ENCODE measurements at places on chromosomes 2 and 18.

GRCh38 chr2:10753156-10753555 lies 31.7 kb downstream of the ATP6V1C2 start:
- no peak for DNase-seq

DNA sequence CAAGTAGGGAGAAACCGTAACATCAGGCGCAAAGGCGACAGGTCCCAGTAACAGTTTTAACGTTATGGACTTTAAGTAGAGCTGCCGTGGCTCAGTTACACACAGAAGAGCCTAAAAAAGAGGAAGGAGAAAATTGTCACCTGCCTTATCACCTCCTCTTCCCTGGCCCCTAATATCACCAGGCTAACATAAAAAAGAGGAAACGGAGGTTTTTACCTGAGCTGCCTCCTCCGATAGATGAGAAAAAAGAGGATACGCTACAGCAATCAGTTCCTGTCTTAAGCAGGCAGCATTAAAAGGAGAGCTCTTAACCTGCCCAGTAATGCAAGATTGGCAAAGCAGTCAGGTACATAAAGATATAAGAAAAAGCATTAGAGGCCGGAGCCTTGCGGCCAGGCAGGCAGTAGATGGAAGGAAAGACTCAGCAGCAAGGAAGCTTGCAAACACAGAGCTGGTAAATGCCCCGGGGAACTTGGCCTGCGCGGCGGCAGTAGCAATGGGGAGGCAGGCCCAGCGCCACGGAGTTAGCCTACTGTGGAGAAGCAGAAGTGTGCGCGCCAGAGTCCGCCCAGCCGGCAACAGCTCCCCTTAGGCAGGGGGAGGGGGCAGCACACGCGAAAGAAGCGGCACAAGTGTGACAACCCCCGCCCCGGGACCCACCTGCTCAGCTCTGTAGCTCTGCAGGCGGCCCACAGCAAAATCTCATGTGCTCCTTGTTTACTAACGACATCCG lies 116.3 kb upstream of the SCN7A start:
- DNase-seq: no peak

GRCh38 chr2:160505256-160505655 lies 11.6 kb upstream of the RBMS1 start:
- no peak for DNase-seq

- DNase-seq: no peak
Measured at GRCh38 chr2:125125902-125126301, 1100.8 kb downstream of the CNTNAP5 start.

DNA sequence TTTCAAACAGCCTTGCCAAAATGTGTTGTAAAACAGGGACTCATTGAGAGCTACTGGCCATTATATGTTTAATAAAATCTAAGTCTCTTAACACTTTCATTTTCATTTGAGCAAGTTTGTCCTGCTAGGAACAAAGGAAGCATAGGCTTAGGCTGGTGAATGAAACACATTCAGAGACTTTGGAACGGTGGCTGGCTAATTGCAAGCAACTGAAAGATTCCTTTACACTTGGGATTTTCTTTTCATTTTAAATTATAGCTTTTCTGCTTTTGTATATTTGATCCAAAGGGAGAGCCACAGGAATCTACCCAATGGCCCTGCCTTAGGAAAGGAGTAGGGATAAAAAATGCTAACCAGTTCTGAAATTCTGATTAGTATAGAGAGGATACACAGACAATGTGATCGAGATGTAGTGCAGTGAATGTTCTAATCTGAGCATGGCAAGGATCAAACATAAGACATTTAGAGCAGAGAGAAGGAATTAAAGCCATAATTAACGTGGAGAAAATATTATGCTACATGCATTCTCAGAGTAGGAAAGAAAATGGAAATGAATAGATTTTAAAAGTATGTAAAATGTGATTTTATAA lies 911.4 kb upstream of the SLC39A10 start:
- no peak for DNase-seq
